ENCODE measurements at places on chromosomes 1 and 21.

GRCh38 chr1:41794031-41794430, 124.7 kb downstream of the HIVEP3 start:
- no peak for DNase-seq

DNA sequence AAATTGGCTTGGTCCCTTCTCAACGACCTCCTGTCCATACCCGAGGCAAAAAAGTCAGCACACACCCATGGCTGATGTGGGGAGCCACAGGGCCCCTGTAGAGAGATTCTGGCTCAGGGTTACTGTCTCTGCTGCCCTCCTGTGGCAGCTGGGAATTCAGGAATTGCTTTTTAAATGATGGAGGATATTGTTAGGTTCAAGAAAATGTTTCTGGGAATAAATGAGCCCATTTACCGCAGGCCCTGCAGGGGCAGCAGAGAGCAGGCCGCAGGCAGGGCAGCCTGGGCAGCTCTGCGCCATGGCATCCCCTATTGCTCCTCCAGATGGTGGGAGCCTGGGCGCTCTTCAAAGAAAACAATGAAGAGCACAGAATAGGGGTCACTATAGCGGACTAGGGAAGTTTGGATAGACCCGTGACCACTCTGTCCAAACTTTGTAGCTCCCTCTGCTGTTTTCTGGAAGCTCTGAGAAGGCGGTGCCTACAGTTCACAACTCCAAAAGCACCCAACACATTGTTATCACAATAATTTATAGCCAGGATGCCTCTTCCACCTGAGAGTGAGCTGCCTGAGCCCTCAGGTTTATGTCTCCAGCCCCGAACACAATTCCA, 201.1 kb downstream of the BACH1 start:
- no peak for DNase-seq

- no peak for DNase-seq
These were observed 10.8 kb downstream of the FRRS1 start for GRCh38 chr1:99755664-99756063.

DNA sequence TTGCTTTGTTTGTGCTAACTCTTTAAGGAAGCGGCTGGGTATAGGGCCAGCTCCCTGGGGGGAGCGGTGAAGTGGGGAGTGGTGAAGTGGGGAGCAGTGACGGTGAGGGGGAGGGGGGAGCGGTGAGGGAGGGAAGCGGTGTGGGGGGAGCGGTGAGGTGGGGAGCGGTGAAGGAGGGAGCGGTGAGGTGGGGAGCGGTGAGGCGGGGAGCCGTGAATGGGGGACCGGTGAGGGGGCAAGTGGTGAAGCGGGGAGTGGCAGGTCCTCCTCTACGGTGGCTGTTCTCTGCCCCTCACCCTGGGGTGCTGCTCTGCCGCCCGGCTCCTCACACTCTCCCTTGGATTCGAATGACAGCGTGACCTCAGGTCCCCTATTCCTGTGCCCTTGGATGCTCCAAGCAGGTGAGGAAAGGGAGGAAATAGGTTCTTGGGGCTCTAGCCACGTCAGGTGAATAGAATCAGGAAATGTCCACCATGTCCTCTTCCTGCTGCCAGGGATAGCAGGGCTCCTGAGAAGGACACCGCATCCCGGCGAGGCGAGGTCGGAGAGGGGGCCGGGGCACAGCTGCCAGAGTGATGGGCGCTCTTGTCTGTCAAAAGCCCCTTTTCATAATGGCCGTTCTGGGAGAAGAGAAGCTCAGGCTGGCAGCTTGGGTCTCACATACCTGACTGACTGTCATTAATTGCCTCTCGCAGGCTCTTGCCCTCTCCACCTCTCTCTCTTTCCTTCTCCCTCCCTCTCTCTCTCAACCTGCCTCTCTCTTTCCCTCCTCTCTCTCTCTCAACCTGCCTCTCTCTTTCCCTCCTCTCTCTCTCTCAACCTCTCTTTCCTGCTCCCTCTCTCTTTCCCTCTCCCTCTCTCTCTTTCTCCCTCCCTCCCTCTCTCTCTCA, 134.2 kb downstream of the PGBD5 start:
- no peak for DNase-seq

DNA sequence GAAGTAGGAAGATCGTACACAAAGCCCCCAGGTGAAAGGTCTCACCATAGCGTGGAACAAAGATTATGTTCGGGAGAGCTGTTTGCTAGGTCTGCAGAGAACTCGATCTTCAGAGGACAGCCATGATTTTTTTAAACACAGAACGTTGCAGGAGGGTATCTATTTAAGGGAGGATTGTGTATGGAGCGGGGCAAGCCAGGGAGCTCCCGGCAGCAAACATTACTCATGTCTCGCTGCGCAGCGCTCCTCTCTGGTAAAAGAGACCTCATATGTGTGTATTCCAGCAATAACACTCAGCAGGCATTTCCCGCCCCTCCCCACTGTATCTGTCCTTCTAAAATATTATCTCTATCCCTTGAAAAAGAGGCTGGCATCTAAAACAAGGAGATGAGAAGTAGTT, 2.7 kb downstream of the GLIS1 start:
- DNase-seq = peak; percentile 52

DNA sequence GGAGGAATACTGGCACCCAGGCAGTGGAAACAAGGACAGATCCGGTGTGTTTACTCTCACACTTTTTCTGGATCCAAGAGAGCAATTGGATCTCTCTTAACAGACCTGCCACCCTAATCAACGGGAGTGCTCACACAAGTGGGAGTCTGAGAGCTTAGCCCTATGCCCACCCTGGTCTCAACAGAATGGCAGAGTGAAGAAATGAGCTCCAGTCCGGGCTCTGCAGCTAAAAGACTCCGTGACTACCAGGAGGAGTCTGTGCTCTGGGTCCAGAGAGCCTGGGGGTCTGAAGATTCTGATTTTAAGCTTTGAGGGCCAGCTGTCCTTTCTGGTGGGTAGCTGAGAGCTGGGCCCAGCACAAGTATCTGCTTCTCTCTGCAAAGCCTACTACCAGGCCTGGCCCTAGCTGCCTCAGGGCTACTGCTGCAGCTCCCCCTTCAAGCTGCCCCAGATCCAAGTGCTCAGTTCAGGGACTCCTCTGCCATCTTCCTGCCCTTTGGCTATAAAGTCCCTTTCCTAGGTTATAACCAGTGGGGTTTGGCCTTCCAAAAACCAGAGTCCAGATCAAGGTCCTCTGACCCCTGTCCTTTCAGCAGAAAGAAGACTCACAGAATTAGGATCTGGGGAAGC, 3.9 kb downstream of the S100A9 start:
- DNase-seq = no peak

GRCh38 chr1:10074059-10074851, 41.5 kb downstream of the UBE4B start:
- DNase-seq = peak; percentile 86

- DNase-seq = no peak
These were observed 32.1 kb downstream of the KRTAP10-1 start for GRCh38 chr21:44507673-44508425.

DNA sequence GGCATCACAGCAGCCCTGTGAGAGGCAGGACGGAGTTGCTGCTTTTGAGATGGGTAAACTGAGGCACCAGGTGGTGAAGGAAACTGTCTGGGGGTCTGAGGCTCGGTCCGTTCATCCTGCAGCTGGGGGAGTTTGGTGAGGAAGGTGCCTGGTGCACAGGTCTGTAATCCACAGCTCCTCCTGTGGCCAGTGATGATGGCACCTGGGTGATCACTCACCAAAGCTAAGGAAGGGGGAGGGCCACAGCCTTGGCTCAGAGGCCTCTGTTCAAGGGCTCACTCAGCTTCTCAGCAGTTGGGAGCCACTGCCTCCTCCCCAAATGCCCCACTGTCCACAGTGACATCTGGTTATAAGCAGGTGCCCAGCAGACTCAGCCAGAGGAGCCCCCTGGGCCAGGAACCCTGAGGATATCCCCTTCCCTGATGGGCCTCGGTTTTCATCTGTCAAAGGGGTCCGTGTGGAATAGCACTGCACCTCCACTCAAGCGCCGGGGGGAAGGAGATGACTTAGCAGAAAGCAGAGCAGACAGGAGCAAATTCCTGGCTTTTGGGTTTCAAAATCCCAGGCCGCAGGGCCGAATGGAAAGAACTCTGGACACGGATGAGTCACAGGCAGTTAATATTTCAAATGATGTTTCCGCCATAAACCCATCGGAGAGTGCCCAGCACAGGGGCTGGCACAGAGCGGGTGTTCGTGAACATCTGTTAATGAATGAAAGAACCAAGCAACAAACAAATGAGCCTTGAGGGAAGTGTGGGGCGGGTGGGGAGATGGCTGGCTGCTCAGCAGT, 82.8 kb downstream of the DMRTB1 start:
- peak; percentile 87 for DNase-seq

DNA sequence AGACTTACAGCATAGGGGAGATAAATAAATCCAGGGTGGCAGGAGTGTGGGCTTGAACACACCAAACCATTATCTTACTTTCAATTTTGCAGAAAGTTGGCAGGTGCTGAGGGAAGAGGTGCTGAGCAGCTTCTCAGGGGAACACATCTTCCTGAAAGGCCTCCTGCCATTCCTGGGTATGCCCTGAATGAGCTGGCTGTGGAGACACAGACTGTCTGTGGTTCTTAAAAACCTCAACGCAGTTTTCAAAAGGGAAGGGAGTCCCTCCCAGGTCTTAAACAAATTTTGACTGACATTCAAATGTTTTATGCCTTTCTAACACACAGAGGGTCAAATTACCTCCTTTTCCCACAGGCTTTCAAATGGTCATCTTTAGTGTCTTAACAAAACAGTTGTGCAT, 166.9 kb downstream of the TNFSF18 start:
- no peak for DNase-seq

GRCh38 chr1:97902067-97902466, 18.8 kb downstream of the DPYD start:
- DNase-seq = no peak

GRCh38 chr1:13499422-13499821, 14.4 kb downstream of the LRRC38 start:
- no peak for DNase-seq

GRCh38 chr1:58041621-58042020, 504.9 kb downstream of the OMA1 start:
- DNase-seq = no peak

- DNase-seq = no peak
These were observed 4.5 kb upstream of the IER5 start for GRCh38 chr1:181083842-181084605.

DNA sequence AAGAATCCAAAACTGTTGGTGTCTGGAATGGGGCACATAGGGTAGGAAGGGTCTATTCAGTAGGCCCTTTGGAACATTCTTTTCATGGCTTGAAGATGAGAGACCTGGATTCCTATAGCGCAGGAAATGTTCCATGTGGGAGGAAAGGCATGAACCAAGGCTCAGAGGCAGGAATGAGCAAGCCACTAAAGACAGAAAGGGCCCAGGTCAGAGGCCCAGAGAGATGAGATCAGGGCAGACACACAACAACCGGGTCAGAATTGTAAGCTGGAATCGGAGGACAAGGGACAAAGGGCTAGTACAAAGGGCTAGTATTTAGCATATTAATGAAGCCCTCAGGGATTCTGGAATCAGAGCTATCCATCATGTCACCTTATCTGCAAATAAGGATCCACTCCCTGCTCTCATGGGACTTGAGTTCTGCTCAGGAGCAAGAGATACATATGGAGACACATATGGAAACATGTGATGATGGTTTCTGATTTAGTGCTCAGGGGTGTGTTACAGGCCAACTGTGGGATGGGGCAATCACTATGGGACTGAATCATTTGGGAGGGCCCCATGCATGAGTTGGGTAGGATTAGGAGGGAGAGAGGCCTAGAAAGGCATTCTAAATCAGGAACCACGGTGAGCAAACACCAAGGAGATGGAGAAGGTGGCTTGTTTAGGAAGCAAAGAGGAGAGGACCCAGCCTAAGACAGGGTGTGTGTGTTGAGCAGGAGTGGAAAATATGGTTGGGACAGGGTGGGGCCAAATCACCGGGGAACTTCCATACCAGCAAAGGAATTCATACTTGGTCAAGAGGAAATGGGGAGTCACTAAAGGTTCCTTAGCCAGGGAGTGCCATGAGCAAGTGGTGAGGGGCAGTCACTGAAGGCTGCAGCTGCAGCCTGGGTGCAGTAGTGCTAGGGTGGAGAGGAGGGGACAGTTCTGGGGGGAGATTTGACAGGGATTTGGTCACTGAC, 8.6 kb downstream of the NECTIN4 start:
- no peak for DNase-seq

DNA sequence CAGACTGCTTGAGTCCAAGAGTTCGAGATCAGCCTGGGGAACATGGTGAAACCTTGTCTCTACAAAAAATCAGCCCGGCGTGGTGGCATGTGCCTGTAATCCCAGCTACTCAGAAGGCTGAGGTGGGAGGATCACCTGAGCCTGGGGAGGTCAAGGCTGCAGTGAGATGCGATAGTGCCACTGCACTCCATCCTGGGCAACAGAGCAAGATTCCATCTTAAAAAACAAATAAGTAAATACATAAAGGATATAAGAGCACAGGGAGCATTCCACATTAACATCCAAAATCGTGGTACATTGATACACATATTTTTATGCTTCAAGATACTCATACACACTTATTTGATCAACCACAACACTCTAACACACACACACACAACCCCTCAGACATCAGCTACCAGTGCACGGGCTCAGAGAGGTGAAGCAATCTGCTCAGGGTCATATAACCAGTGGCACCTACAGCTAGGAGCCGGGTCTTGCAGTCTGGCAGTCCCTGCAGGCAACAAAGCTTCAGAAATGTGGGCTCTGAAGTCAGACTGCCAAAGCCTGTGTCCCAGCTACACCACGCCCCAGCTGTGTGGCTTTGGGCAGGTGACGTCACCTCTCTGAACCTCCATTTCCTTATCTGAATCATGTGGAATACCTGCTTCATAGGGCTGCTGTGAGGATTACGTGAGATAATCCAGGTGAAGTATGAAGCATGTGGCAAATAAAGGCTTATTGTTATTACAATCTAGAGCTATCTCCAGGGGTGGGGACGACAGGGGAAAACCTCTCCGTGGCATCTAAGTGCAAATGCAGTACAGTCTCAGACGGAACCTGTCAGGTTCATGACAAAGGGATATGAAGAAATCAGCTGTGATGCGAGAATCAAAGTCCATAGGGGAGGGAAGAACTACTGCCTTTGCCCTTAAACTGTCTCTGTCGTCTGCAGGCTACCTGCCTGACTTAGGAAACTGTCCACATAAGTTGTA, 4.8 kb upstream of the CRYBG2 start:
- no peak for DNase-seq

DNA sequence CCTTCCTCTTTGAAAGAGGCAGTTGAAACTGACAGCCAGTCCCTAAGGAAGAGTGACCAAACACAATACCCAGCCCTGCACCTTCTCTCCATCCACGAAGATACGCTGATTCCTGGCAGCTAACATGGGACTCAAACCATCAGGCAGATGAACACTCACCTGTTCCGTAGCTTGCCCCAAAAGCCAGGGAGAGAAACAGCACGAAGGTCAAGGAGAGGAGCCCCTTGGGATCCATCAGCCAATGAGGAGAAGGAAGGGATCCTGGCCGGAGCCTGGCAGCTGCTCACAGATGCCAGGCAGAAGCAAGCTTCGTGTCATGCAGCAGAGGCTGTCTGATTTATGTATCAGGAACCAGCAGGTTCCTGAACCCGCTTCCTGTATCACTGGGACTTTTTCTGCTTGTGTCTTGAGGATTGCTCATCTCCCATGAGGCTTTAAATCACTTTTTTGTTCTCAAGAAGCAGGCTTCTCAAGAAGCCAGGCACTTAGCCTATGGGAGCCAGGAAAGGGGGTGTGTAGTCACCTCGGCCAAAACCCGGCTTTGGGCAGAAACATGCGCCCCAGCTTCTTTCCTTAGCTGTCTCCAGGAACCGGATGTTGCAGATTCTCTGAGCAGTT, at the start of gene SLAMF1:
SLAMF1 (minus strand) TSS at position 334 of the 618 bp plus-strand sequence; CDS start at position 235, 99 bp downstream.
- no peak for DNase-seq

GRCh38 chr1:91795591-91796389, 90.2 kb downstream of the TGFBR3 start:
- peak; percentile 63 for DNase-seq
